ENCODE measurements at places on chromosomes 3 and 15.

DNA sequence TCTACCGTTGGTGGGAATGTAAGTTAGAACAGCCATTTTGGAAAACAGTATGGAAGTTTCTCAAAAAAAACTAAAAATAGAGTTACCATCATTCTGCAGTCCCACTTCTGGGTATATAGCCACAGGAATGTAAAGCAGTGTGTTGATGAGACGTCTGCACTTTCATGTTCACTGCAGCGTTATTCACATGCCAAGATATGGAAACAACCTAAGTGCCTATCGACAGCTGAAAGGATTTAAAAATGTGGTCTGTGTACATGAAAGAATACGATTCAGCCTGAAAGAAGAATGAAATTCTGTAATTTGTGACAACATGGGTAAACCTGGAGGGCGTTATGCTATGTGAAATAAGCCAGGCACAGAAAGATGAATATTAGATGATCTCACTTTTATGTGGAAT is 157.7 kb downstream of the THSD4 start:
- DNase-seq = no peak

GRCh38 chr3:27244374-27244773 is 124.8 kb downstream of the NEK10 start:
- DNase-seq = no peak

GRCh38 chr15:80586161-80586560 is 108.9 kb upstream of the ABHD17C start:
- no peak for DNase-seq

DNA sequence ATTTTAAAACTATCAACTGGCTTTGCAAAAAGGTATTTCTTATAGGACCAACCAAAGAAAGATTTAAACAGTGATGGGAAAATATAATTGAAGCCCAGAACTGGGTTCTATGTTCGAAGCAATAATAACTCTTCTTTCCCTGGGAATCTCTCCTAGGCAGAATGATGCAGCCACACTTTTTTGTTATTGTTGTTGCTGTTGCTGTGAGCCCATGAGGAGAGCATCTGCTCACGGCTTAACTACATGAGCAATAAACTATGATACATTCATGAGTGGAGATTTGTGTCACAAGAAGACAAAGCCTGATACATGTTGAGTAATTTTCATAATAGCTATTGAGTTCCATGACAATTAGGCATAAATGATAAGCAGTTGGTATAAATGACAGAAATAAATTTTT is 80.5 kb downstream of the CRTC3 start:
- no peak for DNase-seq

GRCh38 chr3:5480190-5480589 is 292.7 kb downstream of the EDEM1 start:
- no peak for DNase-seq

DNA sequence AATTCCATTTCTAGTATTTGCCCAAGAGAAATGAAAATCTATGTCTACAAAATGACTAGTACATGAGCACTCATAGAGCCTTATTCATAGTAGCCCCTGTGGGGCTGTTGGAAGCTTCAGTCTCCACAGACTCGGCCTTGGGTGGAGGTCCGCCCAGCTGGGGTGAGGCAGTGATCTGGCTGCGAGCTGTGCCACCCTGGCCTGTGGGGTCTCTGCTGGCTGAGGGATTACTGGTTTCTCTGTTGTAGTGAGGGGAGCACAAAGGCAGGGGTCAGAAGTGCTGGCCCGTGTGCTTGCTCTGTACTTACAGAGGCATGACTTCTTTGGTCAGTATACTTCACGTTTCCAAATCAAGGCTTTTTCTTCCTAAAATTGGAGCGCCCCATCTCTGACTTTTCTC is 158.2 kb downstream of the CHDH start:
- no peak for DNase-seq

GRCh38 chr15:64524778-64525177 is 64.4 kb downstream of the ZNF609 start:
- no peak for DNase-seq

GRCh38 chr15:28986726-28987125 is 101.0 kb downstream of the APBA2 start:
- no peak for DNase-seq

GRCh38 chr3:52216585-52217408 is 8.6 kb downstream of the TLR9 start:
- DNase-seq = no peak

DNA sequence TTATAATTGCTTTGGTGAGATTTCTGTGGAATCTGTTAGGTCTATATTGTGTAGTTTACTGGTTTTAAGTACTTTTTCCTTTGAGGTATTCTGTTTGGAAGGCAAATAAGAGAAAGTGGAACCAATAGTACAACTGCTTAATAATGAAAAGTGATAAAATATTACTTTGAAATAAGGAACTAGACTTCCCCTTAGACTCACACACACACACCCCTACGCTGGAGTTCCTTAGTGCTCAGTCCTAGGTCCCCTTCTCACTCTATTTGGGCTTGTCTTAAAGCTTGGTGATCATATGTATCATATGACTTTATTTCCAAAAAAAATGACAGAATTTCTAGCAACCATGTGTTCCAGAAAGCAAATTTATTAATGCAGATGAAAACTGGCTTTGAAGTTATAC is 494.0 kb upstream of the TGFBR2 start:
- no peak for DNase-seq

DNA sequence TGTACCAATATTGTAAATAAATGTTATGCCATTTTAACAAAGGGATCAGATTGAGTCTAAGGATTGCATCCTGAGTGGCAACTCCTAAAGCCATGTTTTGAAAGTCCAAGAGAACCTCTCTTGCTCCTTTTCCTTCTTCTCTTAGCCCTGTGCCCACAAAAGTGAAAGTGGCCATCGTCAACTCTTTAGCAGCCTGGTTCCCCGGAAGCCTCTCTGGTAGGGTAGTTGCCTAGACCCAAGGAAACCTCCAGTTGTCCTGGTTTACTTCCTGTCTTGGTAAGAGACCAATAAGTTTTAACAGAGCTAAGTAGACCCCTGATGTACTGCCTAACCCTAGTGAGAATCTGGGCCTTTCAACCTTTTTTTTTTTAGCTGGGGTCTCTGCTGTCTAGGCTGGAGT is 10.2 kb upstream of the ITPKA start:
- no peak for DNase-seq

DNA sequence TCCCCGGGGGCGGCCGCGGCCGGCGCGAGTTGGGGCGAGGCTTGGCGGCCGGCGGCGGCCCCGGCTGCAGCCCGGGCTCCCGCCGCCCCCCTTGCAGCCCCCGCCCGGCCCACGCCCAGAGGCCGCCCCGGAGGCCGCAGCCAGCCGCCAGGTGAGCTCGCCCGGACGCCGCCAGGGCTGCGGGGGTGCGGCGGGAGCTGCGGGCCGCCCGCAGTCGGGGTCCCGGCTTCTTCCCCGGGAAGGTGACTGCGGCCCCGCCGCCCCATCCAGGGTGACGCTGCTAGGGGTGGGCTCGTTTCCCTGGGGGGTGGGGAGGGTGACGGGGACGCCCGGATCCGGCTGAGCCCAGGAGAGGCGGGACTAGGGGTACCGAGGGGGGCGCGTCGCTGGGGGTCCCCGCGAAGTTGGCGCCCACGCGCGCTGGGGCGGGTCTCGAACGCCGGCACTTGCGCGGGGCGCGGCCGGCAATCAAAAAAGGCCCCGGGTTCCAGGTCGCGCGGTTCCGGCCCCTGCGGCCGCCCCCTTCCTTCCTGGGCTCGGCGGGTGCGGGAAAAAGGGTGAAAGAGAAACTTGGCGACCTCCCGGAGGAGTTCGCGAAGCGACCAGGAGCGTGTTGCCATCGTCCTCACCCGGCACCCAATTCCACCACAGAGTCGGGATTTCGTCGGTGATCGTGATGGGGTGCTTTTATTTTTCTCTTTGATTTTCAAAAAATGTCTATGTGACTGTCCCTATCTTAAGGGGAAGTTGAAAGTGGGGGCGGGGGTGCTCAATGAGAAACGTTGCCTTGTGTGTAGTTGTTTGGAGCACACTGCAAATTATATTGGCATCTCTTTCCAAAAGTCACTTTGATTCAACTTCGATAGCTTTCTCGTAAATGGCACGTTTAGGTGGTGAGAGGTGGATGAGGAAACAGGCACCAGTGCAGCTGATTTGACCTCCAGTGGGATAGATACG is 619 bp downstream of the ATXN7 start:
- DNase-seq = no peak

DNA sequence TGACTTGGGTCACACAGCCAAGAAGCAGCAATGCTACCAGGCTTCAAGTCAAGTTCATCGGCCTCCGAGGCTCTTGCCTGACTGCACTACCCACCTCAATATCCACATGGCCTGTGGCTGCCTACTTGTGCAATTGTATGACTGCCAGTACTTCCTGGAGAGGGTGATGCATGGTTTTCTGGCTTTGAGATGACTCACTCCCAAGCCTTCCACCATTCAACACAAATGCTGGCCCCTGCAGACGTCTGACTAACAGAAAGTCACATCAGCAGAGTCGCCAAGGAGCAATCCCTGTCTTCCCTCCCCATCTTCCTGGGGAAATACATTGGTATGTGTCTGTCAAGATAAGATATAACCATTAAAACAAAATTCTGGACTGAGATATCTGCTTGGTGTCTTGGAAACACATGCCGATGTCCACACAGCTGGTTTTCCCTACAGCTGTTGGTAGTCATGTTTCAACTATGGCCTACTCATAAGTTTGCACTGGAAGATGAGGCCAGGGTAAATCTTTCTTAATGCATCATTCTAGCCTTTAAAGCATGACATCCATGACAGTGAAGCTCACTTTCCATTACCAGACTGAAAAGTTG is 79.6 kb upstream of the SPATA12 start:
- DNase-seq = no peak

DNA sequence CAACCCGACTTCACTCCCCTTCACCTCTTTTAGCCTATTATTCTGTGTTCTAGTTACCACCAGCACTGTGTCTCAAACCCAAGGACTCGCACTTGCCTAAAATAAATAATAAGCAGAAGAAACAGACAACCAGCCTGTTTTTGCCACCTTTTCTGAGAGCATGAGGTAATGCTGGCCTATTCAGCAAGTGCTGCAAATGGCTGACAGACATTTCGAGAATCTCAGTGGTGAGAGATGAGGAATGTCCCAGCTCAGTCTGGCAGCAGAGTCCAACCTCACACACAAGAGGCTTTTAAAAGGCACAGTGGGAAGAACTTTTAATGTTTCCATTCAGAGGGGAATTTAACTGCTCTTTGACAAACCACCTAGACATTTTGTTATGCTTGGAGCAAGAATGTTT is 143.3 kb upstream of the GMNC start:
- no peak for DNase-seq

DNA sequence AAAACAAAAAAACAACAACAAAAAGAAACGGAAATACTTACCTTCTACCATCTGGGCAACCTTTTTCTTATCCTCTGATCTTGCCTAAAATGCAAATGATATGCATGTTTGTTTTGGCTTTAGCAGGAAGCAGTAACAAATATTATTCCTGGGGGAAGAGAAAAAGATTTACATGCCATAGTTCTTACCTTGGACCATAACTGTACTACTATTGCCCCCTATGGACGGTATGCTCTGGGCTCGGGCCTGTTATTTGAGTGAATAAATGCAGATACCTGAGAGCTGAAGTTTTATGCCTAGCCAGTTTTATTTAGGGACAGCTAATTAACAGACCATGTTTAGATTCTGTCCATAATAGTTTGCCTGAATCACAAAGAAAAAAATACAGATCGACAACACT is 12.6 kb upstream of the STARD5 start:
- no peak for DNase-seq

GRCh38 chr3:54212723-54213122 is 90.4 kb downstream of the CACNA2D3 start:
- no peak for DNase-seq

GRCh38 chr3:193367868-193368267 is 10.7 kb downstream of the ATP13A5 start:
- DNase-seq = no peak

GRCh38 chr3:179156170-179156569 is 8.0 kb downstream of the PIK3CA start:
- no peak for DNase-seq

DNA sequence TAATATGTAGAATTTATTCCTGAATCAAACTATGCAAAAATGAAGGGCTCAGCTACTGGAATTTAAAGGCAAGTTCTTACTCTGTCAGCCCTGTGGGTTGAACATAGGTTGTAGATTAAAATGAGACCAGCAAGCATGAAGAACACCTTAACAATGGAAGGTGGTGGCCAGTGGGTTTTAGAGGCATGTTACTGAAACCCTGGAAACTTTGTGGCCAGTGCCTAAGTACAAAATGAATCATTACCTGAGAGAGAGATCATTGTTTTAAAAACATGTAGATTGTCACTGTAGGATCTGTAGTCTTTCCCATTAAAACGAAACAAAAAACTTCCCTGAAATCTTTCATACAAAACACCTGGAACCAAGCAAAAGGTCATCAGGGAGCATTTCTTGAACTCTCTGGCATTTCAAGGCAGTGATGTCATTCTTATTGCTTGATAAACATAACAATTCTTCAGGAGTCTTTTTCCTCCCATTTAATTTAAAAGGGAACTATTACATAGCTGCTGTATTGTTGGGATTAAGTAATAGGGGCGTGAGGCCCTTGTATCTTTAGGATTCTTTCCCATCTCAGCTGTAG is 51.8 kb downstream of the TMEM108 start:
- no peak for DNase-seq

- DNase-seq = no peak
Observed at GRCh38 chr15:46413799-46414198, 779.0 kb downstream of the SQOR start.

- DNase-seq = no peak
Observed at GRCh38 chr15:63499175-63499549, 5.2 kb upstream of the USP3 start.

- no peak for DNase-seq
Observed at GRCh38 chr15:56948000-56948763, 29.7 kb downstream of the TCF12 start.

DNA sequence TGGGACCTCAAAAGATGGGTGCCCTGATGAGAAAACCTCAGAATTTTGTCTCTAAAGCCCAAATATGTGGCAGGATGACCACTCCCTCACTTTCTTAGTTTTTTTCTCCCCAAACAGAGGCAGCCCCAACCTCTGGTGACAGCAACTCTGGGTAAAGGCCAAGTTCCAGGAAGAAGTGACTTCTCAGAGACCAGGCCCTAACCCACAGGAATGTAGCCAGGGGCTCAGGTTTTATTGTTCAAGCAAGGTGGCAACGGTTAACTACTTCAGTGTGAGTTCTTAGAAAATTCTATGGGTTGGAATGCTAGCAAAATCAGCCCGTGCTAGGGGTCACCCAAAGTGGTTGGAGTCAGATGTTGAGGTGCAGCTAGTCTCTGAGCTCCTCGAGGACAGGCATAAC is 5.1 kb upstream of the DNAJA4 start:
- DNase-seq = no peak

- no peak for DNase-seq
Observed at GRCh38 chr3:32703491-32703972, 18.5 kb downstream of the CNOT10 start.
